ENCODE measurements at places on chromosomes 5 and 9. TPM values are rescaled to one million over a fixed set of nuclear protein-coding genes. Genes with fewer than 3 reads are reported as not detected.

Gene NOP16
- 12.1 TPM for total RNA-seq

Gene PTGDS
- total RNA-seq = 296 TPM

Gene HTR4
- total RNA-seq = not detected

Gene OBP2B
- not detected for total RNA-seq

Gene ELOVL7
- total RNA-seq = 4.2 TPM

Gene RNF208
- 1.6 TPM for total RNA-seq

Gene FOXD4L6
- not detected for total RNA-seq

Gene HAVCR2
- total RNA-seq = 60.0 TPM

Gene SPINK5
- total RNA-seq = not detected

Gene NUTM2G
- total RNA-seq = not detected
